ENCODE measurements at places on chromosomes 3 and 15.

DNA sequence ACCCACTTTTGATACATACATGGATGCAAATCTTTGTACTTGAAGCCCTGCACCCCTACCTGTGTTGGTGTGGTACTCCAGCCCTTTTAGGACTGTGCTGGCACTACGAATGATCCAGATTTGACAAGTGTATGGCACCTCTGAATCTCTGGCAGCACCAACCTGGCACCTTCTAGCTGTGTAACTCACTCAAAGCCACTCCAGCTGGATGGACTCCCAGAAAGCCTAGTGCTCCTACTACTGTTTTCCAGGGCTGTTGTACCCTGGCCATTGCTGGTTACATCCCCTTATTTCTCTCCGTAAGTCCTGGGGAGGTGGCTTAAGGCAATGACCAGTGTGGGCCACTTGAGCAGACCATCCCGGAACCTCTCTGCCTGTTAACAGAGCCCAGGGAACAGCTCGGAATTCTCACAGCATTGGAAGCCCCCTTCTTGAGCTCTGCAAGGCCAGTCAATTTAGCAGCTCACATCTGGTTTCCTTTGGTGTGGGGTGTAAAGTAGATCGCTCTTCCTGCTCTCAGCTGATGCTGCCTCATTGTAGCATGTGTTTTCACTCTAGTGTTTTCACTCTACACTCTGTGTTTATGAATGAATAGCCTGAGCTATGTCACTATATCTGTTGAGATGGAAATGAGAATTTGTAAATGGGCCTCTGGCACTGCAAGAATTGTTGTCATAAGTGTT, 12.2 kb downstream of the CALML4 start:
- no peak for DNase-seq

GRCh38 chr3:115961380-115961779, 338.1 kb downstream of the GAP43 start:
- no peak for DNase-seq

DNA sequence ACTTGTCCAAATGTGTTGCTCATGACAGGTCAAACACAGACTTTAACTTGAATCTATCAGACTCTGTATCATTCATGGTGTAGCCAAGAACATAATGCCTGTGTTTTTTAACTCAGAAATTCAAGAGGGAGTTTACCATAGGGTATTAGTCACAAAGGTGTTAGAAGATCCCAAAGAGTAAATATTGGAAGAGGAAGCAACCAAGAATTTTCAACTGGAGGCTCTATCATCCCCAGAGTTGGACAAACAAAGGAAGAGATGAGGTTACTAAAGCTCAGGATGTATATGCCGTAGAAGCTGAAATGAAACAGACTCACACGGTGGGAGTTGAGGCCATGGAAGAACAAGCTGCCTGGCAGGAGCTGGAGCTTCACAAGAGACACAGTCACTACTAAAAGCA, 116.2 kb upstream of the COL8A1 start:
- DNase-seq, result no peak

GRCh38 chr3:160012108-160012507, 23.5 kb downstream of the IL12A start:
- DNase-seq, result no peak

DNA sequence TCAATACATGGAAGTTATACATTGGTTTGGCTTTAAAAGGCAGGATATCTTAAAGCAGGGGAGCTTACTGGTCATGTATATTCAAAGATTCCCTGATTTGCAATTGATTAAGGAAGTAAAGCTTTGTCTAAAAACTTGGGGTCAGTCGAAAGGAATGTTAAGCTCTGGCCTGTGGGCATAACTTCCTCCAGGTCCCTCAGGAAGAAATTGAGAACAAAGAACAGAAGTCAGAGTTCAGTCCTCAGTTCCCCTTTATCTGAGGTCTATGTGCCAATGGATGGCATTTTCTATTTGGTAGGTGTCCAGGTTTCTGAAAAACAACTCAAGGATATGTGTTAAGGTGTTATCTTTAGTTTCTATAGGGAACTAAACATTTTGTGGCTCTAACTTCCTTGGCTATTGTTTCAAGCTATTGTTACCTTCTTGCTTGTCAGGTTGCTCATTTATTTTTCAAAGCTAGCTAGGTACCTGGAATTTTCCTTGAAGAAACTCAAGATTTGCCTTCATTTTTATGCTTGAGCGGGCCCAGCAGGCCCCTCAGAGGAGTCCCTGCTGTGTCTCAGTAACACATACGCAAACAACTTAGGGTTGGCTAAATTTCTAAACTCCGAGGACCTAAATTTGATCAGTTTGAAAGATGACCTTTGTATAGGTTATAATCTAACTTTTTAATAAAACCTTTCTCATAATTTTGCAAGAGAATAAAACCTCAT, 135.0 kb upstream of the UBE2E2 start:
- no peak for DNase-seq

- no peak for DNase-seq
These were observed 41.6 kb downstream of the RAF1 start for GRCh38 chr3:12622335-12622734.

DNA sequence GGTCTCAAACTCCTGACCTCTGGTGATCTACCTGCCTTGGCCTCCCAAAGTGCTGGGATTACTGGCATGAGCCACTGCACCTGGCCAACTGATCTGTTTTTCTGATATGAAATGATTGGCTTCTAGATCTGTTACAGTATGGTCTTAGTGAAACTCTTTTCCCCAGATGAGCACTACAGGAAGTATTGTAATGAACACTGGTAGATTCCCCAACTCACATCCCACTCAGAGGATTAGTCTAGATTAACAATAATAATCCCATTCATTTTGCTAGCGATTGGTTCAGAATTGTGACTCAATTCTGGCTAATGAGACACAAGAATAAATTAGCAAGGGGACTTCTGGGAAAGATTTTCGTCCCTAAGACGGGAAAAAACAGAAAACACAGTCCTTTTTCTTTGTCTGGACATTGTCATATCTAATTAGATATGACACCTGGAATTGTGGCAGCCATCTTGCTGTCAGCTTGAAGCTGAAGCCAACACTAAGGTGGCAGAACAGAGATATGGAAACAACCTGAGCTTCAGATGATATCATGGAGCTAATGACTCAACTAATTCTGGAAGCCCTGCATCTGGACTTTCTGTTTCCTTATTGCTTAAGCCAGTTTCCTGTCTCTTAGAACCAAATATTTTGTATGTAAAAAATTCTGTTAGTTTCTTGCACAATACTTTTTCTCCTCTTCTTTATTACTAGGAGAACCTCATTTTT, 17.4 kb upstream of the NPTN start:
- DNase-seq, result no peak

- DNase-seq, result no peak
These were observed 56.3 kb downstream of the PPARG start for GRCh38 chr3:12345141-12345561.

DNA sequence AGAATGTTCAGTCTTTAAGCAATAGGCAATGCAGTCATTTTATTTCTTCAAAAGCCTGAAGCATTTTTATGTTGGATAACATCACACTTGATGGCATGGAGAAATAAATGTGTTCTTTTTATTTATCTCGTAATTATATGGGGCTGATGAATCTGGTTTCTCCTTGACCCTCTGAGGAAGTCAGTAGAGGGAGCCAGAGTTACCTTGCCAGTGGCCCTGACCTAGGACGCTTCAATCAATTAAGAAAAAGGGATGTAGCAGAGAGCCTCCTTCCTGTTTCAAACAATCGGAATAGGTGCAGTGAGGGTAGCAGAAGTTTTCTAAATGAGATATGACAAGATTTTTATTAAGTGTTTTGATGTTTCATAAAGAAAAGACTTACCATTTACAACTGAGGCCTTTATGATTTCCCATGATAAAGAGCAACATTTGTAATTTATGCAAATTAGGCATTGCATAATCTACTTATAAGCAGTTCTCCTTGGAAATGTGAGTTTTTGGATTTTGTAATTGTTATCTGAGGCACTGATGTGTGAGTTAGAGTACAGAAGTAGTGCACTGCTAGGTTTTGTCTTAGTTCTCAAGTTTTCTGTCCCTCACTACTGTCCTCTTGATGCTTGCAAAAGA, 129.1 kb downstream of the RAP2B start:
- no peak for DNase-seq

GRCh38 chr15:39554746-39555387, 26.0 kb upstream of the THBS1 start:
- DNase-seq, result no peak

- DNase-seq, result no peak
These were observed 157.9 kb downstream of the OSBPL10 start for GRCh38 chr3:31823184-31823583.

- no peak for DNase-seq
These were observed 22.4 kb downstream of the RLBP1 start for GRCh38 chr15:89198934-89199333.

Measured in right lung (tissue), 10 donors.